ENCODE measurements at places on chromosomes 4 and X.

DNA sequence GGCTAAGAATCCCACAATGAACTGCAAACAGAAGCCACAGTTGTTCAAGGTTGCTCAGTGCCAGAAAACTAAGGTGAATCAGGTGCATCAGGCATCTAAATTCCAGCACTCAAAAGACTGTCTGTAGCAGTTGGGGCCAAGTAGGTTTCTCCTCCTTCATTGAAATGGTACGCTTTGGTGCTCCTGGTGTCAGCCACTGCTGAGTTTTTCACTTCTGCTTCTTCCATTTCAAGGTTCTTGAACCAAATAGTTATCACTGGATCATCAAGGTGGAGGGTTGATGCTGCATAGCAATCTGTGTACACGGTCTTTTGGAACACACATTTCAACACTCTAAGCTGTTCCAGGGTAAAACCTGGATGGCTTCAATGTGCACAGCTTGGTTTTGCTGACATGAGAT lies 74.4 kb downstream of the TMA16 start:
- DNase-seq: no peak

DNA sequence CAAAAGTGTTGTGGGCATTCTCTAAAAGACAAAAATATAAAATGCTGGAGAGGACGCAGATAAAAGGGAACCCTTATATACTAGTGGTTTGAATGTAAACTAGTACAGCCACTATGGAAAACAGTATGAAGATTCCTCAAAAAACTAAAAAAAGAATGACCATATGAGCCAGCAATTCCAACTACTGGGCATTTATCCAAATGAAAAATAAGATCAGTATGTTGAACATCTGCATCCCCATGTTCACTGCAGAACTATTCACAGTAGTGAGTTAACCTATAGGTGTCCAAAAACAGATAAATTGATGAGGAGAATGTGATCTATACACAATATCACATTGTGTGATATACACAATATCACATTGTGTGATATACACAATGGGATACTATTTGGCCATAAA lies 1615.3 kb downstream of the PCDH18 start:
- DNase-seq: no peak

DNA sequence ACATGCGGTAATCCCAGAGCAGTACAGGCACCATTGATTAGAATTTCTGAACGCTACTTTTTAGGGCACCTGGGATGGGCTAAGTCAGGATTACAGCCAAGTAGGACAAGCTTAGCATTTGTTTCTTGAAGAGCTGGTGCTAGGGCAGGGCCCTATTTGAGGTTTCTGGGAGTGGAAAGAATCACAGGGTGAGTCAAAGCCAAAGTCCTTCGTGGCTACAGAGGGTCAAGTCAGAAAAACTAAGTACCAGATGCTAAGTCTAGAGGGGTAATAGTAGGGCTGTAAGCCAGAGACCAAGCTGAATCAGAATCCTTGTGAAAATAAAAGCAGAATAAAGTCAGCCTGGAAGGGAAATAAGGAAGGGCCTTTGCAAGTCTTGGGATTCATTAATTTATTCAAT lies 448.6 kb downstream of the ZIC3 start:
- no peak for DNase-seq

GRCh38 chrX:49695276-49696180 lies at the start of gene PAGE1:
Gene PAGE1 (minus strand): TSS chrX:49695984. CDS start chrX:49694770, 1,214 bp downstream.
- no peak for DNase-seq

DNA sequence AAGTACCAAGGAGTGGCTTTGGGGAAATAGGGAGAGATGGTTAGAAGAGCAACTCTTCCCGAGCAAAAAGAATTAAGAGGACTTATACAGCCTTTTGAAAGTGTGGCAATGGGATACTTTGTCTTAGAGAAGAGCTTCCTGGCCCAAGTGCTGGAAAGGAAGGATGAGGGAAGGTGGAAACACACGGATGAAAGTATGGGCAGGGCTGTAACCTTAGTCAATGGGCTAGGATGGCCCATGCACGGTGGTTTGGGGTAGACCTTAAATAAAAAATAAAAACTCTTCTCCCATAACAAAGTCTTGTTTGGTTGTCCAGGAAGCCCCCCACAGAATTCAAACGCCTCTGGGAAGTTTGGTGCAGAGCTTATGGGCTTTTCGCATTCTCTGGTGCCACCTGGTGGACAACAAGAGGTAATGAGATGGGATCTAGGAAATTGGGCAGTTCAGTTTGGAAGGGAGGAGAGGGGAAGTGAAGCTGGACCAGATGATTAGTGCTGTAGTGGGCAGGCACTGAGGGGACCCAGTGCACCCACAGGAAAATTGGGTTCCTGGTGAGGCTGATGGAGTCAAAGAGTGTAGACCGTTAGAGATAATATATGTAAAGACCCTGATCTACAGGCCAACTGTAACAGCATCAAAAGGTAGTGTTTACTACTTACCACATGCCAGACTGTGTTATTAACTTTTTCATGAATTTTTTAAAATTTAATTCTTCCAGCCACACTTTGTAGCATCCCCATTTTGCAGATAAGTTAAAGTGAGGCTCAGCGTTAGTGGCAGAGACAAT lies 13.8 kb upstream of the ENOX2 start:
- no peak for DNase-seq

GRCh38 chr4:140315970-140316369 lies 57.5 kb upstream of the SCOC start:
- no peak for DNase-seq

- no peak for DNase-seq
These were observed 964 bp upstream of the HMGB2 start for GRCh38 chr4:173334891-173335752.

GRCh38 chr4:181219783-181220416 lies 1023.3 kb upstream of the TENM3 start:
- DNase-seq: no peak

DNA sequence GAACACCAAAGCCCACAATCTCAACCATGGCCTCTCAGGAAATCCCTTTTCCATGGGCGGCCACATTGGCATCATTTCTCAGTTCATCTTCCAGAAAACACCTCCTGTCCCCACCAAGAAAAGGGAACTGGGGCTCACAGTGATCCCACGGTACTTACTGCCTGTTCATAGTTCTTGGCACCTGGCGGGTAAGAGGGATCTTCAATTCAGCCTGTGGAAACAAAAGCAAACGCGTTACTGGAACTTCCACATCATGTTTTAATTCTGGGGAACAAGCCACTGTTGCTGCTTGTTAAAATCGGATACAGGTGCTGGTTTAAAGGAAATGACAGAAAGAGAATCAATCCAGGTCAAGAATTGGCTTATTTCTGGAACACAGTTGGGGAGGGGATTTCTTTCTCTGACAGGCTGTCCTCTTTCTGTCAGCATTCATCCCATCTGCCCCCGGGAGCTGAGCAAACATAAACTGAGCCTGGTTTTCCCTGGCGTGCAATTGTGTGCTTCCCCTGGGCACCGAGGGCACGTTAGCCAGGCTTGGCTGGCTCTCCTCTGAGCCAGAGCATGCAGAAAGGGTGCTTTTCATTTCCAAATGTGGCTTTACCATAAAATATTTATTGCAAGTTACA lies 16.8 kb downstream of the CLNK start:
- no peak for DNase-seq

DNA sequence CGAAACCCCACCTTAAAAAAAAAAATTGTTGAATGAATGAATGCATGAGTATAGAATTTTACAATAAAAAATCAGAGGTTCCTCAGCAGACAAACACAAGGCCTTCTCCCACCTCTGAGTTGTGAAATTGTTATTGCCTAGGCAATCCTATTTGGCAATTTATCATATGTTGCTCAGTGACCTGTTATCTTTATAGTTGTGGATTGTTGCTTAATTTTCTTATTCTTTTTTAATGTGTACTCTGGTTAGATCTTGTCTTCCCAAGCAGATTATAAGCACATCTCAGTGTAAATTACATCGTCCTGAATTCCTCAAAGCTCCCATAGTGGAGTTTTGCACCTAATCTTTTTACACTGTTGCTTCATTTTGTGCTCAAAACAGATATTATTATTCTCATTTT lies 71.9 kb downstream of the RBM47 start:
- DNase-seq: no peak

GRCh38 chr4:6889101-6889735 lies 20.4 kb upstream of the TBC1D14 start:
- no peak for DNase-seq

DNA sequence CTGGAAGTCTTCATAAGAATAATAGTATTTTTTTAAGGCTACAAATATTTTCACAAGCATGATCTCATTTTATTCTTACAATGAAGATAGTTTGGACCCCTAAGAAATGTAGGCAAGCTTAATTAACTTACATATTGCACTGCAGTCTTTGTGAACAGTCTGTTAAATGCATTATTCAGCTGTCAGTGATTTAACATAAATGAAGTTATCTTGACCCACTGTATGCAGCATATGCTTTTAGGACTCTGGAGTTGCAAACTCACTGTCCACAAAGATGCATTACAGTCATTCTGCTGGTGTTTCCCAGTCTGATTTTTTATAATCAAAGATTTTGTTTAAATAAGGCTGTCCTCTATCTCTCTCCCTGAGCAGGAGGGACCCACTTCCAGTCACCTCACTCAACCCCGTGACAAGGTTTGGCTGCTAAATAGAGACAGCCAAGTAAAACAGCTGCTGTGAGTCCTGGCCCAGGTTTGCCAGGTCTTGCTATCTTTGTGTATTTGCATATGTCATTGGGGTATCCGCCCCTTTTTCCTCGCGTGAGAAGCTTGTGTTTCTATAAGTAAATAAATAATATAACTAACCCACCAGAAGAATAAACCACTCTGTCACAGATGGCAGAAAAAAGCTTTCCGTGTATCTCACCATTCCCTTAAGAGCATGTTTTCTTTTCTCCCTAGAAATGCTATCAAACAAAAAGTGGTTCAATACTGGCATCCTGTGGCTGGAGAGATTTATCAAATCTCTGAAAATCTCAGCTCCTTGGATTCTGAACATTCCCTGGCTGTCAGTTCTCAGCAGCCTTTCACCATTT lies 67.0 kb downstream of the SLC7A11 start:
- DNase-seq: no peak

DNA sequence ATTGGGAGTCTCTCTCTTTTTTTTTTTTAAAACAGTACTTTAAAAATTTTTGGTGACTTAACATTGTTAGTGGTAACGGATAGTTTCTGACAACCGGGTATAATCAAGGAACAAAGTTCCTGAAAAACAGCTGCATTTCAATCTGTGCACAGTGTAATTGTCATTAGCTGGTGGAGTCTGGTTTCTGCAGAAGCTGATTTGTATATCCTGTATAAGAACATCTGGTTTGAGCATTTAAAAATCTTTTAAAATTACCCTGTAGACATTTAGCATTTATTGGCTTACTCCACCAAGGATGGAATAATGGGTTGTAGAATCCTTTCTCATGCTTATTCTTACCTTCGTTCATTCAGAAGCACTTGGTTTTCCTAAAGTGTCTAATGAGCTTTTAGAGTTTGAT lies 11.2 kb downstream of the JADE1 start:
- no peak for DNase-seq

- no peak for DNase-seq
These were observed 1410.9 kb downstream of the PCDH18 start for GRCh38 chr4:136121426-136121825.

GRCh38 chrX:40733706-40734105 lies 1.6 kb downstream of the MED14 start:
- DNase-seq: no peak

GRCh38 chrX:107537815-107538214 lies 88.4 kb downstream of the FRMPD3 start:
- DNase-seq: no peak

DNA sequence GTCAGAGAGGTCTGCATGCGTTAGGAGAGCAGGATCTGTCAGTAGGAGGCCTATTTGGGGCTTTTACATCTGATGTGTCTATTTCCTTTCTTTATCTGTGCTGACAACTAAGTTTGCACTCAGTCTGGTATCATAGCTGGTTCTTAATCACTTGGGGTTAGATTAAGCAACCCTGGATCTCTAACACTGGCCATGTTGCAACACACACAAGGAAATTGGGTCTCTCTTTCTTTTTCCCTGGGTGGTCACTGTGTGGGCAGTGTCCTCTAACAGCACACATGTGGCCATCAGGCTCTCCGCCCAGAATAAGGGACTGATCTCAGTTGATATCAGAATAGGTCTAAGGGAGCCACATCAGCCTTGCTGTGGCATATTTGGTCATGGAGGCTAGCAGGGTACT lies 38.9 kb downstream of the IGFBP7 start:
- no peak for DNase-seq

GRCh38 chr4:150768497-150768896 lies 186.5 kb downstream of the MAB21L2 start:
- no peak for DNase-seq

GRCh38 chr4:185115827-185116232 lies 27.2 kb upstream of the SLC25A4 start:
- DNase-seq: no peak

DNA sequence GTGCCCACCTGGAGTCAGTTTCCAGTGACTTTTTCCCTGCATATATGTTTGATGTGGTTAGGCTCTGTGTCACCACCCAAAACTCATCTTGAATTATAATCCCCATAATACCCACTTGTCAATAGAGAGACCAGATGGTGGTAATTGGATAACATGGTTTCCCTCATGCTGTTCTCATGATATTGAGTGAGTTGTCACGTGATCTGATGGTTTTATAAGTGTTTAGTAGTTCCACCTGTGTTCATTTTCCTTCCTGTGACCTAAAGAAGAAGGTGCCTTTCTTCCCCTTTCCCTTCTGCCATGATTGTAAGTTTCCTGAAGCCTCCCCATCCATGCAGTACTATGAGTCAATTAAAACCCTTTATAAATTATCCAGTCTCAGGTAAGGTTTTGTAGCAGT lies 740.9 kb downstream of the ARAP2 start:
- DNase-seq: no peak

GRCh38 chr4:100372432-100372831 lies 145.4 kb downstream of the EMCN start:
- DNase-seq: no peak

DNA sequence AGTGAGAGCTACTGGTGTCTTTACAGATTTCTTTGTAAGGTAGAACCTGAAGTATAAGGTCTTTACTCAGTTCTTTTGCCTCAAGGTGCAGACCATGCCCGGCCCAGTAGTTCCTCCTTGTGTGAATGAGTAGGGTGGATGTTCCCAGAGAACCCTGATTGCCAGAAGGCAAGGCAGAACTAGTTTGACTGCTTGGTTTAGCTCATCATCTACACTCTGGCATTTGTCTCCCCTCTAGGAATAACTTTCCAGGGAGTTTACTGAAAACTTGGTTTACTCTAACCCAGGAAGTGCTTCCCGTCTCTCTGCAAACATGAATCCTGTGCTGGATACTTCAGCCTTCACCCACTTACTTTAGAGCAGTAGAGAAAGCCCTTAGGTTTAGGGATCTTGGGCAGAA lies 29.1 kb downstream of the MCUB start:
- DNase-seq: no peak

Data from activated CD4-positive, CD25-positive, alpha-beta regulatory T cell treated with anti-CD3 and anti-CD28 coated beads, Interleukin-2, amount 50 U/mL, for 16 hours (primary cell).